Left renal pelvis (tissue), 4 donors: ENCODE measurements at places on chromosomes 11 and 22. TPM values are rescaled to one million over a fixed set of nuclear protein-coding genes. Genes with fewer than 3 reads are reported as not detected.

GRCh38 chr11:33390944-33391892, 134.0 kb downstream of the HIPK3 start:
- no peak for DNase-seq

DNA sequence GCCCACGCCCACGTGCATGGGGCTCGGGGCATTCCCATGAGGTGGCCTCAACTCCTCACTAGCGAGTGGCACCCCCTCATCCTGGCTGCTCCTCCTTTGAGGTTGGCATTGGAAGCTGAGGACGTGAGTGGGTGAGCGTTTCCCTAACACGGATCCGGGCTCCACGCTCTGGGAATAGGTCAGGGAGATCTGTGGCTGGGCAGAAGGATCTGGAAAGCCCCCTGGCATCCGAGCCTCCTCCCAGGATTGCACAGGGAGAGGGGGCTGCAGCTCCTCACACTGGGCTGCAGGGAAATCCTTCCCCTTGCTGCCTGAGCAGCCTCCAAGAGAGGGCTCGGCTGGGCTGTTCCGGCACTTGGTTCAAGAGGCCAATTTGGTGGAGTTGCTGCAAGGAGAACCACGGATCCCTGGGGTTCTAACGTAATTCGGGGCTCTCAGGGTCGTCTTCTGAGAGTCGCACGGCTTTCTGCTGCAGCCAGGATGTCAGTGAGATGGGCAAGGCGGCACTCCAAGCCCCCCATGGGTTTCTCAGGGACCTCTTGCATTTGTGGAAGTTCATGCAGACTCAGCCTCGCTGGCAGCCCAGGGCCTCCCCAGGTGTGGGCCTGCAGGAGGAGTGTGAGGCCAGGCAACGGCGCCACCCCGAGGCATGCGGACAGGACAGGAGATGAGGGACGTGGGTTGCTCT, 1119.0 kb downstream of the BRD1 start:
- no peak for DNase-seq

DNA sequence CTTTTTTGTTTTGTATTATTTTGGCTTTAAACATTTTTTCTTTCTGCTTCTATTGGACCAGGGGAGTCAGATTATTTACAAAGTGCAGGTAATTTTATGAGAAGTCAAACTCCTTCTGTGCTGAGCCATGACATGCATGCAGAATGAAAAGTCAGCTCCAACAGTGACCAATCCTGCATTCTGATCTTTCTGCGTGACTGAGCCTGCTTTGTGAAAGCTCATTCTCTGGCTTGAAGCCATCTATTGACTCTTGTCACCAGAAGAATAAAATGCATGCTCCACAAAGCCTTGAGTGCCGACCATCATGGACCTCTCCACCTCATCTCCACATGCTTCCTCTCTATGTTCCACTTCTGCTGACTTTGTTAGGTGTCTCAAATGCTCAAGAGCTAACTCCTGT, 50.2 kb downstream of the MIAT start:
- no peak for DNase-seq

- DNase-seq = no peak
Observed at GRCh38 chr22:34102633-34103032, 182.4 kb upstream of the LARGE1 start.

DNA sequence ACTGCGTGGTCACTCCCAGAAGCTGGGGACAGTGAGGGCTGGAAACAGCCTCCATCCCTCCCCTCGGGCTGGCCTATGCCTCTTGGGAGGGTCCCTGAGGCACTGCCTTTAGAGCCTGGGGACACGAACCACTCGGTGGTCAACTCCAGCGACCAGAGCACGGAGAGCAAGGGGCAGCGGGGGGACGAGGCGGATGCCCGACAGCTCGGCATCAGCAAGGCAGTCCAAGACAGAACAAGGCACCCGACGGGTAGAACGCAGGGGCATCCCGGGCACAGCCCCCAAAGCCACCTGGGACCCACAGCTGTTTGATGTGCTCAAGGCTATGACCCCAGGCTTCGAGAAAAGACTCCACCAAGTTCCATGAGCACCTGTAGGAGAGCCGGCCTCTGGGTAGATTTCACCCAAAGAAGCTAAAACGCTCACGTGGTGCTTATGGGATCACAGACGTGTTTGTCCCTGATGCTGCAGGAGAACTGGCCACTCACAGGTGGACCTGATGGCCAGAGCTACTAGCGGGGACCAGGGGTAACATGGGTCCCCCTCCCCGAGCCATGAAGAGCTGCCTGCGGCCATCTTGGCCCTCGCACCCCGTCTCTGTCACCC, 510 bp upstream of the LSP1 start:
- DNase-seq = no peak

GRCh38 chr11:30879322-30880005, 293.3 kb upstream of the MPPED2 start:
- no peak for DNase-seq

GRCh38 chr11:28793282-28793738, 685.1 kb downstream of the METTL15 start:
- no peak for DNase-seq

DNA sequence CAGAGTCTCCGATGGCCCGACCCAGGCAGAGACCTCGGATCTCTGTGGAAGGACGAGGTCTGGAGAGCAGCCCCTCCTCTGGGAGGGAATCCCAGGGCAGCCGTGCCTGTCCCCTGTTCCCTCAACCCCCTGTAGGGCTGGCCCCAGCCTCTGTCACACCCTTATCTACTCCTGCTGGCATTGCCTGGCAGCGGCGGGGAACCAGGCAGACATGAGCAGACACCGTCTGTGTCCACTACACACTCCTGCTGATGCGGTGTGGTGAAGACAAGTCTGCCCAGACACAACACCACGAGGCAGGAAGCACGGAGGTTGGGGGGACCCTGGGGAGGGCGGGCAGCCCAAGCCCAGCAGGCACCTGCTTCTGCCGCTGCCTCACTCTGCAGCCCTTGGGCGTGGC, 52.5 kb upstream of the A4GALT start:
- no peak for DNase-seq

DNA sequence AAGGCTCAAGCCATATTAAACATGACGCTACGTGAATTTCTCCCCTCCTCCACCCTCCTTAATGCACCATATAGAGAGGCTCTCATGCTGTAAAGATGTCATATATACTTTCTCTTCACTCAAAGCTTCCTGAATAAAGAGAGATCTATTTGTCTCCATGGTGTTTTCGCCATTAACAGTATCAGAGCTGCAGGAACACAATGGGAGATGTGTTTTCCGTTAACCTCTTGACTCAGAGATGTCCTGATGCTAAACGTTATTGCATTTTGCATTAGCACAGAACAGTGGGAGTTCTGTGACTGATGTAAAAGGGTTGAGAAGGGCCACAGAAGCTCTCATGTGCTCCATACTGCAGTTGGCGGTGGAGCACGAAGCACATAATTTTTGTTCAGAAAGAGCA, 25.7 kb upstream of the BLID start:
- no peak for DNase-seq

CHADL gene
- polyA plus RNA-seq = 3.1 TPM

NXPE1 gene
- not detected for polyA plus RNA-seq

VWCE gene
- 3.5 TPM for polyA plus RNA-seq

CASP1 gene
- polyA plus RNA-seq = 8.1 TPM
